NCI-H146 (cell line): ENCODE measurements at places on chromosomes 4 and X.

DNA sequence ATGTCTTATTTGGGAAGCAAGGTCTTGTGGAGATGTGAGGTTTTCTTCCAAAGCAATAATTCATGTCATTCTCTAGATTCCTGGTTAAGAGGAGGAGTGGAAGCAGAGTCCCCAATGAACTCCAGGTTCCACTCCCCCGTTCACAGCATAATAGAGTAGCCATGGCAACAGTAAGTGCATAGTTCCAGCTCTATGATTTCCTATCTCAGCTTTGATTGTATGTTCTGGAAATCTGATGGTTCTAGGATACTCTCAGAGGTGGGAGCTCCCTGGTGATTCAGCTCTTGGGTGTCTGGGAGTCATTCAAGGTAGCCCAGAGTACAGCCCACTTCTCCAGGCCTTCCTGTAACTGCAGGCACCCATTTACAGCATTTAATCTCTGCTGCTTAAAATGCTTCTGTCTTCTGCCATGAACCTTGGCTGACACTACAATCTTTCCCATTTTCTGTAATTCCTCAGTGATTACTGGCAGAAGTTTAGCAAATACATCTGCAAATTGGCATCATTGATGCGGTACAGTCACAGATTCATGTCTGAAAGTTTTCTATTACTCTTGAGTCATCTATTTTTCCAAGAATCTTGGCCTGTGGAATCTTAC is 242.0 kb downstream of the MAPK10 start:
- no peak for DNase-seq

DNA sequence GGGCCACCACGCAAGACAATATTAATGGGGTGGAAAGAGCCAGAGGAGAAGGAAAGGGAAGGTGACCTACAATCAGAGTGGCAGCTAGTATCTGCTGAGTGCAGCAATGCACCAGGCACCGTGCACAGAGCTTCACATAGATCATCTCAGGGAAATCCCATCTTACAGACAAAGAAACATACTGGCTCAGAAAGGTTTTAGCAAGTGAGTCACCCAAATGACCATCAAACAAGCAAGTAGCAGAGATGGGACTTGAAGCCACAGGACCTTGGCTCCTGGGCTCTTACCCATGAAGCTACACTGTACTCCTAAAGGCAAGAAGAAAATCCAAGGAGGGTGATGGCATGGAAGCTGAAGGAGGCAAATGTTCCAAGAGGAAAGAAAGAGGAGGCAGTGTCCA is 6.8 kb downstream of the ANXA5 start:
- DNase-seq = no peak

DNA sequence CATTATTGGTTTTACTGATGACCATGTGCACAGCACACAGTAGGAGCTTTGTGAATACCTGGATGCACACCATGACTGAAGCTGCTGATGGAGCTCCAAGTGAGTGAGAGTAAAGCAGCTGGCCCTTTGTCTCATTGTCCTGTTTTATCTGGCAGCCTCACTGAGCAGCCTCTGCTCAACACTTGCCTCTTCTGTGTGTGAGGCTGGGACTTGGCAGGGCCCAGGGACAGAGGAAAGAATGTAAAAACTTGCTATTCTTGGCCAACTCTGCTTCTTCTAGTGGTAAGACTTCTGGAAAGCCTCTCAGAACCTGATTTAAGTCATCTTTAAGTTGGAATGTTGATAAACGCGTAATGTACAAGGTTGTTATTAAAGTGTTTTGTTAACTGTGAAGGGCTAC is 61.4 kb downstream of the BEX1 start:
- no peak for DNase-seq

DNA sequence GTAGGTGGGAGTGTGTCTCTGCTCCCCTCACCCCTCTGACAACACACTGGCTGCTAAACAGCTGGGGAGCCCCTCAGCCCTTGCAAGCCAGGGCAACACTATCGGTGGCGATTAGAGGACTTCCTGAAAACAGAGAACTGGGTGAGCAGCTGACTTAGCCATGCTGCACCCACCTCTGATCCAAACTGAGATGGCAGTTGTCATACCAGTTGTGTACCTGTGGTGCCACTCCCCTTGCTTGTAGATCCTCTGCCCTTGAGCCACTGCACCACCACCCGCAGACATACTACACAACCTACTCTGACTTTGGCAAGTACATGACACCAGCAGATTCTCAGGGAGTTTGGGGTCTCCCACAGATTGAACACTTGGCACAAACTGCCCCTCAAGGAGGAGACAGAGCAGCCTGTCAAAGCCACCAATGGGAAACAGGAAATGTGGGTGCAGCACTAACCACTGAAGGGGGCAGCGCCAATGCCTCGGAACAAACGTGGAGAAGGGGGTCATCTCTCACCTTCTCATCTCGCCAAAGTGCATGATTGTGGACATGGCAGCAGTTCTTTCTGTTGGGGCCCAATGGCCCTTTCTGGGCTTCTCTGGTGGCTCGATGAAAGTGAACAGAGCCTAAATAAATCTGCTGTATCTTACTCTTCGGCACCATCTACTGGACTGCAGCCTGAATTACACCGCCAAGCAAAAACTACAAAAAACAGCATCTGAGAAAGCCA is 119.8 kb downstream of the NEK1 start:
- DNase-seq = peak; percentile 2

- DNase-seq = no peak
These were observed 42.0 kb upstream of the PRKG2 start for GRCh38 chr4:81257021-81257420.

GRCh38 chr4:139558235-139559088 is 2.4 kb upstream of the SETD7 start:
- DNase-seq = no peak

DNA sequence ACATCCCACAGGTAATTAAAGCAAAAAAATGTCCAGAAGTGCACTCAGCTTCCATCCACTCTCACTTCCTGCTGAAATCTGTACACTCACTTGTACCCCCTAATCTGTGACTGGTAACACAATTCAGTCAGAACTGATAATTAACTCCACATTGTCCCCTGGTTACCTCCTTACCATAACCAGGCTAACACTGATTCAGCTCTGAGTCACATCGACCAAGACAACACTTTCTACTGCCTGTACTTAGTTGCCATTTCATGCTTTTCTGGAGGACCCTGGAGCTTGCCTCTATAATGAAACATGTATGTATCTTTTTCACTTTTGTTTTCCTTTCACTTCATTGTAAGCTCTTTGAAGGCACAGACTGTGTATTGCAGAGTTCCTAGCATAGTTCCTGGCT is 130.9 kb upstream of the GABRG1 start:
- no peak for DNase-seq

DNA sequence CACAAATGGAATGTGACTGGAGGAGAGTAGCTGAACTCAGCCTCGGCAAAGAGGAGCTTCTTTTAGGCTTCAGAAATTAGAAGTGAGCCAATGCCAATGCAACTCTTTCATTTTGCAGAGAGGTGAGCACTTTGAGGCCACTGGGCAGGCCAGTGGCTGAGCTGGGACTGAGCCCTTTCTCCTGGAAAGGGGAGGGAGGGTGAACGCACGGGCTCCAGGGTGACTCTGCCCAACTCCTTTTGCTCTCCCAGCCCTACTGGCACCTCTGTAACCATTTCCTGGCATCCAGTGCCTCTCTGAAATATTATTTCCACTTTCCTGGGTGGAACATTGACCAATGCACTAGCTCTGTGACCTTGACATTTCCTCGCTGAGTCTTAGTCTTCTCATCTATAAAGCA is 88.1 kb downstream of the SLC2A9 start:
- no peak for DNase-seq

DNA sequence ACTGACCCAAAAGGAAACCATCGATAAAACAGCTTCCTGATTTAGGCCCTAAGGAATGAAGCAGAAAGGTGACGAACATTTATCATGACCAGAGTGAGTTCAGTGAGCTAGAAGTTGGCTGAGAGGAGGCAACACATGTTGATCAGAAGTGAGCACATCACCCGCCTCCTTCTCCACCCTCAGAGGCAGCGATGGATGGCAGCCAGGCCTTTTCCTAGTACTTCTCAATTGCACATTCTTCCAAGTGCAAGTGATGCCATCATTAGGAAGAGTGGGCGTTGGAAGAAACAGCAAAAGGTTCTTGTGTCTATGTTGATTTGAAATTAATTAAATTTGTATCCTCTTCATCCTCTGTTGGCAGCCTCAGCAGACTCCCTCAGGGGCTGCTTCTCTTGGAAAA is 51.7 kb downstream of the TMEM154 start:
- no peak for DNase-seq

DNA sequence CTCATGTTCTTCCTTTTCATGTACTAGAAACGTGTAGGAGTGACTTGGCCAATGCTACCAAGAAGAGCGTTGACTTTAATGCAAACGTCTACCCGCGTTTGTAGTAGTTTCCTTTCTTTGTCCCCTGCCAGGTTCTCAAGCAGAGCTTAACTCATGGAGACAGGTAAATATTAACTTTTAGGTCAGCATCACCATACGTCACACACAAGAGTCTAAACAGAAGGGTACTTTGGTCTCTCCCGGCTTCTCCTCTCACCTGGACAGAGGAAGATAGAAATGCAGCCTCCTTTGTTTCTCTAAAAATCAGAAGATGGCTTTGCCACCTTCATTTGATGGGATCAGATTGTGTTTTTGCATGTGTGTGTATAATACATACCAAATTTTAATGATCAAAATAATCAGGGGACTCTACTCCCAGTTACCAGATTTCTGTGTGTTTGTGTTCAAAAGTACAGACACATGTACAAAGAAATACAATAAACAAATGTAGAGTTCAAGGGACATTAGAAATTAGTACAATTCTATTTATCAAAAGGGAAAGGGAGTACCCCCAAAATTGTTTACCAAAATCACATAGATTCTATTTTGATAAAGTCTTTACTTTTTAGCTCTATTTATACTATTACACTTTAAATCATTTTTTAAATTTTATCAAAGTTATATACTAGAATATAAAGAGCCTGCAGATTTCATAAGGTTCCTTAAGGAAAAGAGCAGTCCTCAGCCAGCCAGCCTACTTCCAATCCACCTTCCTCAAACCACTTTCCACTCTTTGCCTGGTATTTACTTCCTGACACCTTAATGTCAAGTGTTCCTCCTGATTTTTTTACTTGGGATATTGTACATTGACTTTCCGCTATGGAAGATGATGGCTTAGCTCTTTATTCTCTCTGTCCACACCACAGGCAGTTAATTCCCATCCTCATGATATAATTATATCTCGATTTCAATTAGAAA is 195.5 kb downstream of the RELL1 start:
- no peak for DNase-seq

- no peak for DNase-seq
These were observed 12.1 kb upstream of the ING2 start for GRCh38 chr4:183492791-183493222.

DNA sequence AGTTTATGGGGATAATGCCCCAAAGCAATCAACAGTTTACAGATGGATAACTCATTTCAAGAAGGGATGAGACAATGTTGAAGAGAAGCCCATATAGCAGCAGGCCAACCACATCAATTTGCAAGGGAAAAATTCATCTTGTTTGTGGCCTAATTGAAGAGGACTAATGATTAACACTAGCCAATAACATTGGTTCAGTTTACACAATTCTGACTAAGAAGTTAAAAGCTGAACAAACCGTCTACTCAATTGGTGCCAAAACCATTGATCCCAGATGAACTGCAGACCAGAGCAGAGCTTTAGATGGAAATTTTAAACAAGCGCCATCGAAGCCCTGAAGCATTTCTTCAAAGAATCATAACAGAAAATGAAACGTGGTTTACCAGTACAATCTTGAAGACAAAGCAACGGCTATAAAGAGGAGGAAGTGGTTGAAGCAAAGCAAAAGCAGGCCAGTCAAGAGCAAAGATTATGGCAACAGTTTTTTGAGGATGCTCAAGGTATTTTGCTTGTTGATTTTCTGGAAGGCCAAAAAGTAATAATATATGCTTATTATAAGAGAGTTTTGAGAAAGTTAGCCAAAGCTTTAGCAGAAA is 20.5 kb upstream of the BLTP1 start:
- no peak for DNase-seq

DNA sequence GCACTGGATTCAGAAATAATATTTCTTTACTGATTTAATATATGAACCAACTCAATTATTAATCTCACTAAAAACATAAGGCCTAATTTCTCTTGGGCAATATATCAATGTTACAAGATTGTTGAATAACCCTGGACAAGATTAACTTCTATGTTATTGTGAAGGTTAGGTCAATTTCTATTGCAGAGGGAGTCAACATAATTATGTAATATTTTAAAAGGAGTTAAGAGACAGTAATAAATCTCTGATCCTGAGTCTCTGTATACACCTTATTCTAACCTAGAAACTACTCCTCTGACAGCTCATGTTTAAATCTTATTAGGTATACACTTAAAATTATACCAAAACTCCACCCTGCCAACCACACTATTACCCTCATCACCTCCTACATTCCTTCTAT is 15.1 kb upstream of the GPRIN3 start:
- no peak for DNase-seq
